ENCODE measurements at places on chromosomes 7 and 10. TPM values are rescaled to one million over a fixed set of nuclear protein-coding genes. Genes with fewer than 3 reads are reported as not detected.

DNA sequence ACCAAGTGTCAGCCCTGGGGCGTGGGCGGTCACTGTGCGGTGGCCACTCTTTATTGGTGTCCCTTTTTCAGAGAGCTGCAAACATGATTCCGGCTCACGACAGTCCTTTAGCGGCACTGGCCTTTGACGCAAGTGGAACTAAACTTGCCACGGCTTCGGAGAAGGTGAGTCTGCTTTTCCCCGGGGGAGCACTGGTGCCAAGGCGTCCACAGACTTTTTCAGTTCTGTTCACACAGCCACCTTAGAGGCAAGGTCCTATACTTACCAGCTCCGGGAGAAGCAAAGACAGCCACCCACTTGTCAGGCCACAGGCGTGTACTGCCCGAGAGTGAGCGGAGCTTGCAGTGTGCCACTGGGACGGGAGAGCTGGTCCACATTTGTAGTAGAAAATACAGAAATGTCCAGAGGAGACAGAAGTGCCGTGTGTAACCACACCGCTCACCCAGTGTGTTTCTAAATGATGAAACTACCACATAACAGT, 27.9 kb downstream of the WIPI2 start:
- DNase-seq: no peak

- DNase-seq: no peak
Measured at GRCh38 chr7:47366211-47366610, 215.7 kb downstream of the TNS3 start.

ATOH7 gene
- polyA plus RNA-seq: not detected

RAPGEF5 gene
- 20.0 TPM for polyA plus RNA-seq

DNA sequence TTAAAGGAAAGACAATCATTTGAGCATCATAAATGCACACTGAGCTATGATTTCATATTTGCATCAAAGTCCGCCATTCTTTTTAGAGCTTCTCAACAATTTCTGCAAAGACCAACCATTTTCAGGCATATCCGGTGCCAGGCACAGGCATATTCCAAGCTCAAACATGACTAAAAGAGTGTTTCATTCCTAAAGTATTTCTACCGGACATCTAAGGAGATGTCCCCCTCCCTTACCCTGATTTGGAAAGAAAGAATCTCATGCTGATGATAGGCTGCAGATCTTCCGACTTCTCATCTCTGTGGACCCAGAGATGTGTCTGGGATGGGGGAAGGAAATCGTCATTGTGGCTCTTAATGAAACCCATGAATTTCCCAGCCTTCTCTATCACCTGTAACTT, 600.5 kb upstream of the MGMT start:
- no peak for DNase-seq

DNA sequence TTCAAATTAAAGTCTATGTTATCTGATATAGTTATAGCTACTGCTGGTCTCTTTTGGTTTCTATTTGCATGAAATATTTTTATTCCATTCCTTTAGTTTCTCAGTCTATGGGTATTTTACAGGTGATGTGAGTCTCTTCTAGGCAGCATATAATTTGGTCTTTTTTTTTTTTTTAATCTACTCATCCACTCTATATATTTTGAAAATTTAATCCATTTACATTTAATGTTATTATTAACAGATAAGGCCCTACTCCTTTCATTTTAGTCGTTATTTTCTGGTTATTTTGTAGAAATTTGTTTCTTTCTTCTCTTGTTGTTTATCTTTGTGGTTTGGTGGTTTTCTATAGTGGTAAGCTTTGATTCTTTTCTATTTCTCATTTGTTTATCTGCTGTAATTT, 58.8 kb downstream of the MALRD1 start:
- no peak for DNase-seq

GRCh38 chr10:49419005-49419404, 23.1 kb upstream of the DRGX start:
- DNase-seq: no peak

GRCh38 chr10:12628153-12628552, 278.8 kb downstream of the CAMK1D start:
- DNase-seq: no peak

- DNase-seq: no peak
Measured at GRCh38 chr7:132609906-132610520, 33.7 kb upstream of the PLXNA4 start.

DNA sequence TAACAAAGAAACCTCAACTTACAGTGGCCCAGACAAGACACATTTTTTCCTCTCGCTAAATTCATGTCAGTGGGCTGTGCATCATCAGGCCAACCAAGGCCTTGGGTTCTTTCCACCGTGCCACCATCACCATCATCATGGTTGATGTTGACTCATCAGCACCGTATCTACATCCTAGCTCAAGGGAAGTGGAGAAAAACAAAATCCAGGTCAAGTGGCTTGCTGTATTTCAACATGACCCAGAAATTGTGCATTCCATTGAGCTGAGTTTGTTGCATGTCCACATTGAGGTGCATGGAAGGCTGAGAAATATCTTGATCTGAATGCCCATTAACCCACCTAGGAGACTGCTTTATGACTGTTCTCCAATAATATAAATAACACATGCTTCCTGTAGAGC, 312.4 kb upstream of the CDC14C start:
- DNase-seq: no peak

FOXP2 gene
- 10.3 TPM for polyA plus RNA-seq

CAPZA2 gene
- 260 TPM for polyA plus RNA-seq

- no peak for DNase-seq
Measured at GRCh38 chr7:47622586-47622945, 40.7 kb upstream of the TNS3 start.

DNA sequence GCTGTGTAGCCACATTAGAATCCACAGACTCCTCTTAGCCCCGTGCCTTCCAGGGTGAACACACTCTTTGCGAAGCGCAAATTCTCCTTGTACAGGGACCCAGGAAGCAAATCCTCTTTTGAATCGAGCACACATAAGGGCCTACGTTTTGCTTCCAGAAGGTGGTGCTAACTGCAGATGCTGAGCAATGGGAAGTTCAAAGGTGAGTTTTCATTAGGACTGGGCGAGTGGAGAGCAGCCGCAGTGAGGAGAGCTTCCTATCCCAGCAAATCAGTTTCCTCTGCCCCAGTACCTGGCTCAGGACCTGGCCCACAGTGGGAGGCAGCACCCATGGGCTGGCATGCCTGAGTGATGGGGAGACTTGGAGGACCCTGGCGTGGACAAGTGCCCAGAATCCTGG, 23.5 kb upstream of the GPR26 start:
- no peak for DNase-seq

DNA sequence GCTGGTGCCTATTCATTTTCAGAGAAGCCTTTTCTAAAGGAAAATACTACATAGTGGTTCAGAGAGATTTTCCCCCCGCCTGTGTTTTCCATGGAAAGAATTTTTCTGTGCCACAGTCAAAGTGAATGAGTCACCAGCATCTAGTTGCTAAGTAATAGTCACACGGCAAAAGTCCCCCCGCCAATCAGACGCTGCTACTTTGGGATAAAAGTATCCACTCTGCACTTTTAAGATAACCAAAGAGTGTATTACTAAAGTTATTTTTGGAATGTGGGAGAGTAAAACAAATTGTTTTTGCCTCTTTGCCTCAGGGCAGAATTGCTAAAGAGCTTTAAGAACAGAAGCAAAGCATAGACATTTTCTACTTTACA, 23.5 kb downstream of the ABLIM1 start:
- DNase-seq: peak; percentile 84

DNA sequence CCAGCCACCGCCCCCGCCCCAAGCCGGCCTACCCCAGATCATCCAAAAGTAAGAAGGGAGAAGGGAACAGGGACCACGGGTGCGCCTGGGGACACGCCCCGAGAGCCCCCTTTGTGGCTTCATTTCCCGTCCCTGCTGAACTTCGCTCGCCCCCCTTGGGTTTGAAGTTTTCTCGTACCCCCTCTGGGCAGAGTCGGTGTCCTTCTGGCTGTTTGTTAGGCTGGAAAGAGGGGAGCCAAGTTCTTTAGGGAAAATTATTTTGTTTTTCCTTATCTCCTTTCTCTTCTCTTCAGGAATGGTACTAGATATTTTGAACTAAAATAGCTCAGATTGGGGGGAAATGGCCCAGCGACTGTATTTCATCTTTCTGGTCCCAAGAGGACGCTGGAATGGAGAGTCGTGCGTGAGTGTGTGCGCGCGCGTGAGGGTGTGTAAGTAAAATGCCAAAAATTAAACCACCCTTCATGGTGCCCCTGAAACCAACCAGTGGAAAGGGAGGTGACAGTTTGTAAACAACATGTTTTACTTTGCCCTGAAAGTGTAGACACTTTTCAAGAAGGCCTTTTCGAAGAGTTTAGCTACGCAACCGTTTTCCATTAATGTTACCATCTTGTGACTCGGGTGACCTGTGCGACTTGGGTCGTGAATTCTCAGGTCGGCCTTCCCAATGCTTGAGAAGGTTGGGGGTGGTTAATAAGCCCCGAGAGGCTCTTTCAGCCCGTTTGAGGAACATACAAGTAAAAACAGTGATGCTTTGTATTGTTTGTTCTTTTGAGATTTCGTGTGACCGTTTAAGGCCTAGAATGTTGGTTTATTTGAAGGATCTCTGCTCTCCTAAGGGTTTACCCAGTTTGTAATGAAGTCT, 694 bp downstream of the RBM20 start:
- no peak for DNase-seq

DNA sequence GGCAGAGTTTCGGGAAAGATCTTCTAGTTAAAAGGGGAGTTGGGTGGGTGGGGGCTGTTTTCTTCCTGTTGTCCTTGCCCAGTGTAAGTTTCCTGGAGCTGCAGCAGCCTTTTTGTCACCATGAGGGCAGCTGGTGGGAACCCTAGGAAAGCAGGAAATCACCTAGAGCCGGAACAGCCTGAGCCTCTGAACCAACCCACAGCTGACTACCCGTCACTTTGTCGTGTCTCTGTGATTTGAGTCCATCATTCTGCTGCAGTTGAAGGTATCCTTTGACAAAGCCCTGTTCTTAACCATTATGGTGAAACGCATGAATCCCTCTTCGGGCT, 1.2 kb upstream of the C10orf143 start:
- DNase-seq: no peak

DNA sequence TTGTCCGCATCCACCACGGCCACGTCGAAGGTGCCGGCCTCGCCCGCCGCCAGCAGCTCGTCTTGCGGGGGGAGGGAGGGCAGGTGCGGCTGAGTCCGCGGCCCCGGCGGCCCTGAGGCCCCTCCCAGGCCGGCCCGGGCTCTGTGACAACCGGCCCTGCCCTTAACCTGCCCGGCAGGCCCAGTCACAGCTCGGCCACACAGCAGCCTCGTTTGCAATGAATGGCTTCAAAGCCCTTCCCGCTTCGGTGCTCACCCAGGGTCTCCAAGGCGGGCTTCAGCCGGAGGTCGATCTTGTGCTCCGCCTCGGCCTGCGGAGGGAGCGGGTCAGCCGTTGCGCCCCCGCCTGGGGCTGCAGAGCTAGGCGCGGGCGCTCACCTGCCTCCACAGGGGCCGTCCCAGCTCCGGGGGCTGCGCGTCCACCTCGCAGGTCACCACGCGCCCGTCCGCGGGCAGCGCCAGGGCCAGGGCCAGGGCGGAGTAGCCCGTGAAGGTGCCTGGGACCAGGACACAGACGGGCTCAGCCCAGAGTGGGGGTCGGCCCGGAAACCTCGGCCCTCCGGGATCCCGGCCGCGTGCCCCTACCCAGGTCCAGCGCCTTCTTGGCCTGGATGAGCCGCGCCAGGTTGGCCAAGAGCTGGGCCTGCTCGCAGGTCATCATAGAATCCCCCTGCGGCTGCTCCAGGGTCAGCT, 928 bp downstream of the COMTD1 start:
- no peak for DNase-seq

DNA sequence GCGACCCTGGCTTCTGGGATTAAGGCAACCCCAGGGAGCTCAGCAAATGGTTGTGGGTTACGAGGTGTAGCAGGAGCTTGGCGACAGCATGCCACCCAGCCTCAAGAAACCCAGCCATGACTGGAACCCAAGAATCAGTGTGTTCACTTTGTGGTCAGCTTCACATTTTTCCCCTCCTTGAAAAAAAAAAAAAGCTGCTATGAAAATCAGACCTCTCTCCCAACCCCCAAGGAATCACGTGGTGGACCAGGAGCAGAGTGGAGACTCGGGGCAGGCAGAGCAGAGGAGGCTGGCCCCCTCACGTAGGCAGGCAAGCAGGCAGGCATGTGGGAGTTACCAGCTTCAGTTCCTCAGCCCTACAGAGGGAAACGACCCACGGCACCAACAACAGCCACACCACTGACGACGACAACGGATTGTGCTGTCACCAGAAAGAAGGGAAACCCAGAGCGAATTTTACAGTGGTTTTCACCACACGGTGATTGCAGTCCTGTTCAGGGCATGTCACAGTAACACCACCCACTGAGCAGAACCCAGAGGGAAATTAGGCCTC, 203.4 kb downstream of the SLC25A13 start:
- DNase-seq: no peak

- peak; percentile 80 for DNase-seq
Measured at GRCh38 chr7:114922026-114922651, at the start of gene MDFIC. TSS of gene MDFIC (plus strand) at chr7:114922094. CDS start at chr7:114923034, 940 bp downstream.

LIPN gene
- 1.2 TPM for polyA plus RNA-seq

DNA sequence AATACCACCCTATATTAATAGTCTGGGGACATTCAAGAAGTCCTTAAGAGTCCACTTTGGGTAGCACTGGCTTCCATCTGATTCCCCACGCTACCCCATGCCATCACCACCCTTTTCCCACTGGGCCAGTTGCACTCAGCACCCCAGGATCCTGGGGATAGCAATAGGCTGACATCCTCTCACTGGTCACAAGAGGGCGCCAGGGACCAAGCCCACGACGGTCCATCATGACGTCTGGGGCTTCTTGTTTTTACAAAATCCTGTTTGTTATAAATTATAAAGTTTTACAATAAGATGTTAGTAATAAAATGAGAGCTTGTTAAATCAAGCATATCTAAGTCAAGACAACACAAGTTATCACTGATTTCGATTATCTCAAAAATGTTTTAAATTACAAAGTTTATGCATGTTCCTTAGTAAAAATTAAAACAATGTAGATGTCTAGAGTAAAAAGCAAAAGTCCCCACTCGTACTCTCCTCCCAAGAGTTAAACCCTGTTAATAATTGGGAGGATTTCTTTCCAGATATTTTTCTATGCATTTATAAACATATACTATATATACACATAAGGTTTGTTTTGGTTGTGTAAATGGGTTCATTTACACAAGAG, 15.4 kb downstream of the GPNMB start:
- peak; percentile 51 for DNase-seq

DNA sequence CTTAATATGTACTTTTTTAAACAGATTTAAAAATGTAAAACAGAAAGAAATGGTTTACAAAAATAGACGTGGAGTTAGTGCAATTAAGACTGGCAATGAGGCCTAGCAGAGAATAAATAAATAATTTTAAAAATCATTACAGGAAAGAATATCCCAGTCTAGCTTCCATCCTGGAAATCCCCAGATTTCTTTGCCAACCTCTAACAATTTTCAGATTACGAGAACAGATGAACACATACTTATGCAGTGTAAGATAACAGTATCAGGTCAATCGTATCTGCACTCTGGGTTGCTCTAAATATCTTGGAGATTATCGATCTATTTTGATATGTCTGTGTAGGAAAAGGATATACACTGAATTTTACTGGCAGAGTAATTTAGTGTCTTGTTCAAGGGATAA, 210.5 kb downstream of the SEMA3A start:
- DNase-seq: no peak

Measured in muscle of arm (tissue), 14 donors.